ENCODE measurements at places on chromosomes 16 and 17. TPM values are rescaled to one million over a fixed set of nuclear protein-coding genes. Genes with fewer than 3 reads are reported as not detected.

- DNase-seq: no peak
- H3K36me3 ChIP-seq: no peaks in the 10 kb centered on the region
- no peak overlapping the region for H3K4me3 ChIP-seq
- H3K27ac ChIP-seq: no peak overlapping the region
- H3K4me1 ChIP-seq: no peaks in the 10 kb centered on the region
- no peaks in the 10 kb centered on the region for H3K27me3 ChIP-seq
Observed at GRCh38 chr16:82044585-82044911, 9.5 kb downstream of the HSD17B2 start.

DNA sequence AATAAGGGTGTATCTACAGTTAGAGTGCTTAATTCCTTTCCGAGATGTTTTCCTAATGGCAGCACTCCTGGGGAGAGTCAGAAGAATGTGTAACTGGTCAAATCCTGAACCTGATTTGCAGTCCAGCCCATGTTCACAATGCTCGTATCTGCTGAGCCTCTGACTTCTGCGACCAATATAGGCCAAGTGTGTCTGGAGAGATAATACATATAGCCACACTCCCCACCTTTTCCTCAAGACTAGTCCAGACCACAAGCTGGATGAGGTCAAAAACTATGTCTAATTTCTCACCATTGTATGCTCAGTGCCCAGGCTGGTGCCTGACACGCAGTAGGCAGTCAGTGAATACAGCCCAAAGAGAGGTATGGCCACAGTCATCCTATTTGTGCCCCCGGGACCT lies 58.0 kb downstream of the XYLT1 start:
- H3K27ac ChIP-seq: no peak overlapping the region
- peaks cover 7% of the 10 kb centered on the region for H3K4me1 ChIP-seq
- DNase-seq: no peak

GRCh38 chr17:266701-267667 lies 85.5 kb upstream of the DOC2B start:
- H3K36me3 ChIP-seq: no peaks in the 10 kb centered on the region
- H3K4me1 ChIP-seq: no peaks in the 10 kb centered on the region
- no peak overlapping the region for H3K27ac ChIP-seq
- no peak for DNase-seq

- H3K4me3 ChIP-seq: no peak overlapping the region
- H3K27ac ChIP-seq: peak overlapping the region; percentile 28
- no peaks in the 10 kb centered on the region for H3K36me3 ChIP-seq
- DNase-seq: peak; percentile 97
Observed at GRCh38 chr17:64315032-64315490, 52.0 kb upstream of the TEX2 start.

GRCh38 chr16:2238150-2238837 lies 2.0 kb downstream of the DNASE1L2 start:
- DNase-seq: no peak
- no peak overlapping the region for H3K27ac ChIP-seq
- H3K4me1 ChIP-seq: peaks cover 7% of the 10 kb centered on the region
- no peak overlapping the region for H3K4me3 ChIP-seq
- H3K36me3 ChIP-seq: no peaks in the 10 kb centered on the region

DNA sequence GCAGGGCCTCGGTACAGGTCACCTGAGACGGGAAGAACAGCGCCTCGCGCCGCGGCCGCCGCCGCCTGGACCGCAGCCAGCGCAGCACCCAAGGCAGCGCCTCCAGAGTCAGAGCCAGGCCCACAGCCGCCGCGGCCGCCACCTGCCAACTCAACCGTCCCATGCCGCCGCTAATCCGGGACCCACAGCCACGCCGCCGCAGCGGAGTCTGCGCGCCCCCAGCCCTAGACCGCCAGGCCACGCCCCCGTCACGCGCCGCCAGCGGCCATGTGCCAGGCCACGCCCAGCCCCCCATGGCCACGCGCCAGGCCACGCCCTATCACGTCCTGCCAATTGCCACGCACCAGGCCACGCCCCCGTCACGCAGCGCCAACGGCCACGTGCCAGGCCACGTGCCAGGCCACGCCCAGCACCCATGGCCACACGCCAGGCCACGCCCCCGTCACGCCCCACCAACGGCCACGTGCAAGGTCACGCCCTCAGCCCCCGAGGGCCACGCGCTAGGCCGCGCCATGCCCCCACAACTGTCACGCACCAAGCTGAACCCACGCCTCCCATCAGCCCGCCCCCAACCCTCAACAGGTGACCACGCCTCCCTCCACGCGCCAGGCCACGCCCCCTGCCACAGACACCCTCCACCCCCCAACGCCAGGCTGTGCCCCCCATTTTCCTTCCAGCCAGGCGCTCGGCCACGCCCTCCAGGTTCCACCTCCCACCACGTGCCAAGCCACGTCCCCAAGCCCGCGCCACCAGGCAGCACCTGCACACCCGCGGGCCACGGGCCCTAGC lies at the start of gene PLD6:
Gene PLD6, minus strand, starts transcription at position 210 of the 789 bp plus-strand sequence. Its CDS starts 47 bp downstream, at position 163.
- H3K4me3 ChIP-seq: peak within 1 kb of the TSS; percentile 40
- H3K27ac ChIP-seq: peak within 1 kb of the TSS; percentile 92
- peak; percentile 93 for DNase-seq

ZMYND15 gene
- total RNA-seq: 1.3 TPM

MYBBP1A gene
- total RNA-seq: 71.4 TPM
